Stimulated activated naive CD8-positive, alpha-beta T cell treated with anti-CD3 and anti-CD28 coated beads, Interleukin-15, amount 100 ng/mL, for 72 hours (primary cell): ENCODE measurements at places on chromosomes 13 and 19.

DNA sequence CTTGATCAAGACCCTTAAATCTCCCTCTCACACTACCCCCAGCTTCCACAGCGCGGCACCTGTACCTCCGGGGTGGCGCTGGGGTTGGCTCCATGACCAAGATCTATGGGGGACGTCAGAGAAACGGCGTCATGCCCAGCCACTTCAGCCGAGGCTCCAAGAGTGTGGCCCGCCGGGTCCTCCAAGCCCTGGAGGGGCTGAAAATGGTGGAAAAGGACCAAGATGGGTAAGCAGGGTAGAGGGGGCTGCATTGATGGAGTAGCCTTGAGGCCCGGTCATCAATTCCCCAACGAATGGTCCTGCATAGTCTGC, 8.1 kb upstream of the CD79A start:
- no peak for DNase-seq

DNA sequence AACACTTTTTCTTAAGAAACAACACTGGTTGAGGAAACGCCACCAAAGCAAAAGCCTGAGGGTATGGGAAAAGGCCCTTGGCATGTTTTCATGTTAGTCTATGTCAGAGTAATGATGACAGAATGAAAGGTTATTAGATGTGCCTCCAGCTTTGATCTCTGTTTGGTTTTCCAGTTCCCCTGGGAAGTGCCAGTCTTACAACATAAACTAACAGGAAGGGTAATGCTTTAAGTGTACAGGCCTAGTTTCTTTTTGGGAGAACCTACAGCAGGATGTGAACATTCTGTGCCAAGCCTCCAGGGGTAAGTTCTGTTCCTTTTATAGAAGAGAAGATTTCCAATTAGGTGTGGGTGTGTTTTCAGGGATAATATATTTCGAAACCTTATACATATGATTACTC, 121.7 kb downstream of the FNDC3A start:
- DNase-seq = no peak

DNA sequence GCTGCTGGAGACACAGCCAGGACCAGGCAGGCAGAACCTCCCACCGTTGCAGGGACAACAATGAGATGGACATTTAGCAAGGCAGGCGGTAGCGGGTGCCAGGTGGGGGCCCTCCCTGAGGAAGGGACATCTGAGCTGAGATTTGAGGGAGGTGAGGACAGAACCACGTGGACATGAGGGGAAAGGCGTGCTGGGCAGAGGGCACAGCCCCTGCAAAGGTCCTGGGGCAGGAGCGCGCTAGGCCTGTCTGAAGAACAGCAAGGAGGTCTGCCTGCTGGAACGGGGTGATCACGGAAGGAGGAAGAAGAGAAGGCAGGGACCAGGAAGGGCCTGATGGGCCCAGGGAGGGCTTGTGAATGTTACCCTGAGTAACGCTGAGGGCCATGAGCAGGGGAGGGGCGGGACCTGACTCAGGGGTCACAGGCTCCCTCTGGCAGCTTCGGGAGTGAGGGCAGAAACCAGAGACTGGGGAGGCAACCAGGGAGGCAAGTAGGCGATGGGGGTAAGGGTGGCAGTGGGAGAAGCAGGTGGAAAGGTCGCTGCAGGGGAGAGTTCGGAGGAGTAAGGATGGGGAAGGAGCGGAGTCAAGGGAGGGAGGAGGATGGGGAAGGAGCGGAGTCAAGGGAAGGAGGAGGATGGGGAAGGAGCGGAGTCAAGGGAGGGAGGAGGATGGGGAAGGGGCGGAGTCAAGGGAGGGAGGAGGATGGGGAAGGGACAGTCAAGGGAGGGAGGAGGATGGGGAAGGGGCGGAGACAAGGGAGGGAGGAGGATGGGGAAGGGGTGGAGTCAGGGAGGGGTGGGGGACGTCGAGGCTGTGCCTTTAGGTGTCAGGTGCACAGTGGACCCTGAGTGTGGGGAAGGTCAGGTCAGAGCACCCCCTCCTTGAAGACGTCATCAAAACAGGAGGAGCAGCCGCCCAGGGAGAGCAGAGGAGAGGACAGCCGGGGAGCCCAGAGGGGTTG, 15.7 kb upstream of the B3GNT3 start:
- no peak for DNase-seq

GRCh38 chr13:45238945-45239795, 38.3 kb upstream of the KCTD4 start:
- no peak for DNase-seq

GRCh38 chr13:30846311-30846710, 59.8 kb upstream of the MEDAG start:
- no peak for DNase-seq

DNA sequence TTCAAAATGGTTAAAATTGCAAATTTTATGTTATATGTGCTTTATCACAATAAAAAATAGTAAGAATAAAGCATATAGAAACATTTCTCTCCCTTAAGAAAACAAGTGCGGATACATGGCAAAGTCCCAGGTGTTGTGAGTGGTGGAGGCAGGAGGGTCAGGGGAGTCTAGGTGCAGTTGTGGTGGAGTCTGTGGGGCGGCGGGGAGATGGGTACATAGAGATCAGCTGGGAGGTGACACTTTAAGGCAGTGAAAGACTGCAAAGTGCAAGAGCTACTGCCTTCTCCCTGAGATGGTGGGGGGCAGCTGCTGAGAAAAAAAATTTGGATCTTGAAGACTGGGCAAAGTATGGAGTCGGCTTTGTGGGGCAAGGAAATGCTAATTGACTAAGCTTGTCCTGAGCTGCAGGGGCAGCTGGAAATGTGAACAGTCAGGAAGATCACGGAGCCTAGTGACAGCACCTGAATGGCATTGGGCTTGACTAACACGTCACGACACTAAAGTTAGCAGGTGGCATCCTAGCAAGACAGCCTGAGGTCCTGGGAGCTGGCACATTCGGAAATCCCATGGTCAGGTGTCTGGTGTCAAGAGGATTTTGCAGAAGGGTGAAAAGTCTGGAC, 72.9 kb upstream of the IRS2 start:
- DNase-seq = no peak

GRCh38 chr19:52646571-52647217, 8.5 kb upstream of the ZNF83 start:
- DNase-seq = no peak

DNA sequence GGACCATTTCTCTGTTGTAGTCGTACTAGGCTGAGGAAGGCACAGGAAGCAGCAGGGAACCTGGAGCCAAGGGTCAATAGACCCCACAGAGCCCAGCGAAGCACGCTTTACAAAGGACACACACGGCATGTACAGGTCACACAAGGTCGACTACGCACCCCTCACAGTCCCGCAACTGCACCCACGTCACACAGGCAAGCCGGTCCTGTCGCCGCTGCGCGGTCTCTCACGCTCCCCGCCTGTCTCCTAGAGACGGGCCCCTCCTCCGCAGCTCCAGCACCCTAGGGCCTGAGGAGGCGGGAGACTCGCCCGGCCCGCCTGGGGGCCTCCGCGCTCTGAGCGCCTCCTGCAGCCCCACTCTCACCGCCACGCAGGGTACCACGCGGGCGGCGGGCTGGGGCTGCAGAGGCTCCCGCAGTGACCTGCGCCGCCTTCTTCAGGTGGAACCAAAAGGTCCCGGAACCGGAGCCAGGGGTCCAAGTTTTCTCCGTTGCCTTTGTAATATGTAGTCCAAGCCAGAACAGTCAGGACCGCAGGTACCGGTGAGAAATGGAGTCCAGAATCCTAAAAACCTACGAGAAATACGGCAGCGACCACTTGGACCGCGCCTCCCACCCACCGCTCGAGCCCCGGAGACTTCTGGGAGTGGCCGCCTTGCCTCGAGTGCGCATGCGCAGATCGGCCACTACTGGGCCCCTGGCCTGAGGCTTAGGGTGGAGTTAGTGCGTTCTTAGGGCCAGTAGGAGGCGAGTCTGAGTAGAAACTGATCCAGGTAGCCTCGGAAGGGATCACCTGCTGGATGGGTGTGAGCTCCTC, at the start of gene ZNF607:
TSS of gene ZNF607 (minus strand) at position 651 of the 816 bp plus-strand sequence. CDS start 8,143 bp downstream, outside the sequence.
- peak; percentile 93 for DNase-seq

DNA sequence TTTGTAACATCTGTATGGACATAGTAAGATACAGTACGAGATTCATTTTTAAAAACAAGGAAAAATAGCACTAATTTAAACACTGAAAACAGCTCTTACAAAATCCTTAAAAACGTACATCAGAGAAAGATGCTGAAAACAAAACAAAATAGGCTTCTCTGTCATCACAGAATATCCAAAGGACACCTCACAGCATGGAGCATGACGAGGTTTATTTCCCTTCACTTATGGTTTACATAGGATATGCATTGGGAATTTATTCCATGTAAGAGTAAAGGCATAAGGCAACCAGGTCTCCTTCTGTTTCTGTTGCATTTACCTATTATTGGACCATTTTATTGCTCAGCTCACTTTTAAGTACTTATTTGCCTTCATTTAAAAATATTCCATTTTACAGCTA, 3.0 kb downstream of the KCTD12 start:
- DNase-seq = no peak

- no peak for DNase-seq
Measured at GRCh38 chr13:31274390-31274789, 74.6 kb downstream of the B3GLCT start.

- no peak for DNase-seq
Measured at GRCh38 chr19:45297674-45298073, 25.0 kb downstream of the CKM start.

DNA sequence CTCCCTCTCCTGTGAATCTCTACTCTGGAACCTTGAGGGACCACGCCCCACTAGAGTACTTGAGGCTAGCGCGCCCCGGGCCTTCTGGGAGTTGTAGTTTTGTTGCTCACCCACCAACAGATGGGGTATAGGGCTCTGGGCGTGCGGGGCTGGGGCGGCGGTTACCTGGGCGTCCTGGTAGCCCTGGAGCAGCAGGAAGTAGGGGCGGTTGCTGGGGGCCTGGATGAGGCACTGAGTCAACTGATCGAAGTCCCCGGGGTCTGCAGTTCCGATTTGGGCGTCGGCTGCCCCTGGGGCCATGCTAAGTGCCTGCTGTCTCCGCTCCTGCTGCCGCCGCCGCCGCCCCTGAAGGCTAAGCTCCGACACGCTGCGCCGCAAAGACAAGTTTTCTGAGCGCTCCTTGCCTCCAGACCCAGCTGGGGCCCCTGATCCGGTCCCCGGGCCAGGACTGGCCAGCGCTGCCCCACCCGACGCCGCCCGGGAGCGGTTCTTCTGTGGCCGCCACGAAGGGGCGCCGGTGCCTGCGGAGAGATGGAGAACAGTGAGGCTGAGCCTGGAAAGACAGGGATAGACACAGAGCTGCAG, 5.3 kb downstream of the RASIP1 start:
- no peak for DNase-seq

GRCh38 chr19:1057176-1057855, 9.7 kb upstream of the ARHGAP45 start:
- no peak for DNase-seq

DNA sequence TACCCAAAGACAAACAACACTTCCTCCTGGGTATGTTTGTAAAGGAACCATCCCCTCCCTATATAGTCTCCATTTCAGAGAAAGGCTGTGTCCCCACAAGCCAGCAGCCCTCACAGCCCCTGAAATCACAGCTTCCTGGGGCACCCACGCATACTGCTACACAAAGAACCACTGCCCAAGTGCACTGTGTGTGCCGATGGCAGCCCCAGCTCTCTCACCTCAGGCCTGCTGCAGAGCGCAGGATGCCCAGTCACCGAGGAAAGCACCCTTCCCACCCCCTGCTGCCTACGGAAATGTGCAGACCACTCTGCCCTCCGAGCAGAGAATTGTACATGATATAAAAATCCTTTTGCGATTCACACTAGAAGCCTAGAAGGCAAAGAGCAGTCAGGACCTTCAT, 39.4 kb downstream of the SOHLH2 start:
- no peak for DNase-seq

GRCh38 chr13:47213047-47213446, 316.2 kb upstream of the HTR2A start:
- no peak for DNase-seq

GRCh38 chr13:105329359-105329758, 1206.1 kb downstream of the EFNB2 start:
- no peak for DNase-seq

DNA sequence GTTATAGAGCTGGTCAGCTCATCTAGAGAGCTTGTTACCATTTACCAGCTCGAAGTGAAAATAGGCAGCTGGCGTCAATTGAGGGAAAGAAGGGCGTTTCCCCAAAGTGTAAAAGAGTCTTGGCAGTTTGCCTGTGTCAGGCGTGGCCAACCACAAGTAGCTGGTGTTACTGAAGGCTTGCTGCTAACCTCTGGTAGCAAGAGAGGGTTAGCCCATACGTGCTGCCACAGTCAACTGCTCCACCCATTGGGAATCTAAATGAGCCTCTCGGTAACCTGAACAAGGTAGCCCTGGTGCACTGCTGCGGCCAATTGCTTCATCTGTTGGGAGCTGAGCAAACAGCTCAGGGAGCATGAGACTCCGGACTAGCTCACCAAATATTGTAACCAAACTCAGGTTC, 314.9 kb upstream of the SLITRK5 start:
- DNase-seq = no peak

DNA sequence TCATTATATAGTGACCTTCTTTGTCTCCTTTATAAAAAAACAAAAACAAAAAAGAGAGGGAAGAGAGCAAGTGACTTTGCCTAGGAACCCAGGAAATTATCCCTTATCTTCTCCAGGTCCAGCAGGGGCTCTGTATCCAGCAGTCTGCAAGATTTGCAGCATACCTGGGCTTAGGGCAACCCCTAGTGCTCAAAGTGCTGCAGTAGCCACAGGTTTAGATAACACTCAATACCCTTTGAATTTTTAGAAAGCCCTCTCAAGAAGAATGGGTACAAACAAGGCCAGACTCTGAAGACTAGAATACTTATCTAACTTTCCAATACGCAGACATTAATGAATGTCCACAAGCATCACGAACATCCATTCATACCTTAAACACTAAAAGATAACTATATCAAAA, 43.2 kb downstream of the CCNA1 start:
- DNase-seq = no peak

- no peak for DNase-seq
Measured at GRCh38 chr13:32851083-32852069, 164.8 kb upstream of the KL start.

DNA sequence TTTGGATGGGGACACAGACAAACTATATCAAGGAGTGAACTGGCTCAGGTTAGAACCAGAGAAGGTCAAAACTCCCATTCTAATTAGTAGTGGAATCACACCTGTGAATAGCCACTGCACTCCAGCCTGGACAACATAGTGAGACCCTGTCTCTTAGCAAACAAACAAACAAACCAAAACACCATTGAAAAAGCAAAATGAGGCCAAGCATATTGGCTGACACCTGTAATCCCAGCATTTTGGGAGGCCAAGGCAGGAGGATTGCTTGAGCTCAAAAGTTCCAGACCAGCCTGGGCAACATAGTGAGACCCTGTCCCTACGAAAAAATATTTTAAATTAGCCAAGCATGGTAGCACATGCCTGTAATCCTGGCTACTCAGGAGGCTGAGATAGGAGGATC, 39.1 kb upstream of the UBAC2 start:
- no peak for DNase-seq

GRCh38 chr13:44809190-44809589, 180.1 kb downstream of the NUFIP1 start:
- no peak for DNase-seq

- DNase-seq = no peak
Measured at GRCh38 chr13:75635101-75635827, 866 bp upstream of the LMO7 start.

DNA sequence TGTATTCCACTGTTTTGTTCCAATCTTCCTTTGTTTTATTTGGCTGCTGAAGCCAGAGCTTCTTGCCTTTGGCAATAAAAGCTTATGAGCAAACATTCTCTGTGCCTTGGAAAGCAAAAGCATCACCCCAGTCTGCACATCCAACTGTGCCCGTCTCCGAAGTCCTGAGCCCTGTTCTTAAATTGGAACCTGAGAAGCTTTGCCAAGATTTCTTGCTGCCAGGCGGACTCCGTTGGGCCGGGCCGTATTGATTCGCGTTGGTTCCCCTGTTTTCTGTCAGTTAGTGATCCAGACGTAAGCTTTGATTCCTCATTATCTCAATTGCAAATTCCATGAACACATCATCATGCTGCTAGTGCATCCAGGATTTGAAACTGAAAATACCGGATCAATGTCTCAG, 793.0 kb downstream of the OLFM4 start:
- DNase-seq = no peak
